Activated CD8-positive, alpha-beta T cell treated with anti-CD3 and anti-CD28 coated beads, Interleukin-2, amount 10 ng/mL, durations not matched to agents 7 days and 5 days (primary cell): ENCODE measurements at places on chromosomes 3 and 15.

GRCh38 chr3:173044998-173045397, 96.0 kb downstream of the SPATA16 start:
- H3K4me1 ChIP-seq = no peaks in the 10 kb centered on the region
- H3K27me3 ChIP-seq = no peaks in the 10 kb centered on the region
- H3K36me3 ChIP-seq = no peaks in the 10 kb centered on the region
- H3K4me3 ChIP-seq = no peak overlapping the region
- no peak for DNase-seq

GRCh38 chr3:115100806-115101205, 46.3 kb downstream of the ZBTB20 start:
- H3K36me3 ChIP-seq = peaks cover 8% of the 10 kb centered on the region
- peaks cover 19% of the 10 kb centered on the region for H3K4me1 ChIP-seq
- H3K27ac ChIP-seq = no peak overlapping the region
- H3K27me3 ChIP-seq = no peaks in the 10 kb centered on the region

DNA sequence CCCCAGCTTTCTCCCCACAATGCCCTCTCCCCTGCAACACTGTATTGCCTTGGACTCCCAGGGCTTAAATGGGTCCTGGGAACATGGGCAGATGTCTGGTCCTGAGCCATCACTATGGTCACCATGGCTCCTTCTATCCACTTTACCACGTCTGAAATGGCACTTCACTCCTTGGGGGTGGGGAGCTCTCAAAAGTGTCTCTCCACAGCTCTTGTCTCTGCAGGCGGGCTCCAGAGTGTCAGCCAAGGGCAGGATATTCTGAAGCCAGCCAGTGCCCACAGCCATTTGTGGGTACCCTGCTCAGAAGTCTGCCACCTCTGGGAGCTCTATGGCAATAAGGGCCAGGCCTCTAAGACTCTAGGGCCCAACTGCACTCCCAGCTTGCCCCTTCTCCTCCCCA, 163.9 kb downstream of the PPM1L start:
- no peaks in the 10 kb centered on the region for H3K4me1 ChIP-seq
- H3K27ac ChIP-seq = no peak overlapping the region
- no peak for DNase-seq
- H3K36me3 ChIP-seq = no peaks in the 10 kb centered on the region
- H3K4me3 ChIP-seq = no peak overlapping the region

- no peaks in the 10 kb centered on the region for H3K27me3 ChIP-seq
- no peak for DNase-seq
Observed at GRCh38 chr15:80732818-80733217, 37.7 kb downstream of the ABHD17C start.

- no peaks in the 10 kb centered on the region for H3K4me1 ChIP-seq
- H3K27me3 ChIP-seq = no peaks in the 10 kb centered on the region
- no peak overlapping the region for H3K4me3 ChIP-seq
- H3K27ac ChIP-seq = no peak overlapping the region
- no peak for DNase-seq
Observed at GRCh38 chr15:67685008-67685599, 140.2 kb upstream of the SKOR1 start.

DNA sequence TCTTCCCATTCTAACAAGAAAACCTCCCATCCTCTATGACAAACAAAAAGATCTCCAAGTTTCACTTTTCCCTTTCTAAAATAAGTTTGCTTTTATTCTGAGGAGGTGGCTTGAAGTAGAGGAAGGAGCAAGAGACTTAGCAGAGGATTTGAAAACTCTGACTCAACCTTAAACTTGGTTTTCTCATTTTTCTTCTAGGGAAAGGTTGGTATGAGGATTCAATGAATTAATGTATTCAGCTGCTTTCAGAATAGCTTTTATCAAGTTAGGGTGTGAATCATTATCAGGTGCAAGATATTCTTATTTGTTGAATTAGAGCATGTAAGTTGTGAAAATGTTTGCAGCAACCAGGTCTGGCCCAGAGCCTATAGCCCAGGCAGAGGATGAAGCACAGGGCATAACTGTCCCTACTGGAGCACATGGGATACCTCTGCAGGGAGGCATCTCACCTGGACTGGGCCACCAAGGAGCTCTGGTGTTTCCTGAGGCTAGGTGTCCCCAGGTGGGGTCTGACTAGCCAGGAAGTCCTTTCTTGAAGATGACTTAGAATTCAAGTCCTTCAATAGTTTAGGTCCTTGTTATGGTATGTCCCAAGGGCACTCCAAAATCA, 42.3 kb downstream of the SATB1 start:
- peaks cover 74% of the 10 kb centered on the region for H3K4me1 ChIP-seq
- no peak for DNase-seq
- H3K27me3 ChIP-seq = no peaks in the 10 kb centered on the region
- H3K36me3 ChIP-seq = peaks cover 77% of the 10 kb centered on the region
- peak overlapping the region; percentile 45 for H3K27ac ChIP-seq

- no peak overlapping the region for H3K27ac ChIP-seq
- no peak overlapping the region for H3K4me3 ChIP-seq
- no peaks in the 10 kb centered on the region for H3K36me3 ChIP-seq
- peaks cover 4% of the 10 kb centered on the region for H3K27me3 ChIP-seq
- H3K4me1 ChIP-seq = no peaks in the 10 kb centered on the region
- no peak for DNase-seq
Observed at GRCh38 chr3:34213478-34213877, 415.0 kb downstream of the PDCD6IP start.

DNA sequence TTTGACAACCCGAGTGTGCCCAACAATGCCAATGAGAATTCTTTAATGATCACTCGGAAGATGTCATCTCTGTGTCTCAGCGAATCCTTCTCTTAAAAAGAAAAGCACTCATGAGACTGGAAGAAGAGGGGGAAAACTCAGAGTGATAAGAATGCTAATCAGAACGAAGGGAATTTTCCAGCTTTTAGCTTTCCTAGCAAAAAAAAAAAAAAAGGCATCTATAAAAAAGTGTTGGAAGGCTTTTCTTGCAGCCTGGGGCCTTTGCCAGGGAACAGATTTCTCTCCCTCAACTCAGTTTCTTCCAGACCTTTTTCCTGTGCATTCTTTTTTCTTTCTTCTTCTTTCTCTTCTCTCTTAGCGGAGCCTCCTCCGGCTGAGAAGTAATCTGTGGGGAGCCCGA, 80.5 kb upstream of the NEO1 start:
- H3K27me3 ChIP-seq = peaks cover 19% of the 10 kb centered on the region
- no peak for DNase-seq
- H3K27ac ChIP-seq = no peak overlapping the region

GRCh38 chr3:171334465-171334811, 125.8 kb downstream of the TNIK start:
- no peak overlapping the region for H3K27ac ChIP-seq
- H3K27me3 ChIP-seq = no peaks in the 10 kb centered on the region
- H3K4me1 ChIP-seq = peaks cover 9% of the 10 kb centered on the region
- no peak overlapping the region for H3K4me3 ChIP-seq
- H3K36me3 ChIP-seq = peaks cover 5% of the 10 kb centered on the region
